Motor neuron (in vitro differentiated cells): ENCODE measurements at places on chromosomes 16 and 17.
A peak's percentile ranks its signal among the peaks of the same experiment; 100 is the strongest.

DNA sequence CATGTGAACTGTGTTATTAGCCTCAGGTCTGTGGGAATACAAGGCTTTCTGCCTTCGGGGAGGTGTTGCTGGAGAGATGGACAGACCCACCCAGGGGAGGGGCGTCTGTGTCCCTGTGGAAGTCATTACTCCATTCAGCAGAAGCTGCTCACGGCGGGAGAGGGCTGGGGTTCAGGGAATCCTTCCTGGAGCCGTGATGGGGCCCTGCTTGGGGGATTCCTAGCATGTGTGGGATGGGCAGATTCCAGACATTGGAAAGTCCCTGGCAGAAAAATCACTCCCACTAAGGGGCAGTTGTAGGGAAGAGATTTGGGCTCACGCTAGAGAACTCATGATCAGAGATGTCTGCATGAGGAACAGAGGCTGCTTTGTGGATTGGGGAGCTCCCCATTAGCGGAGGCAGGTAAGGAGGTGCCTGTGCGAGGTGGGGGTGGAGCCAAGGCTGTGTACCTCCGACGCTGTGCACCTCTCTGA lies 56.3 kb upstream of the IL34 start:
- peak; percentile 92 for ATAC-seq

DNA sequence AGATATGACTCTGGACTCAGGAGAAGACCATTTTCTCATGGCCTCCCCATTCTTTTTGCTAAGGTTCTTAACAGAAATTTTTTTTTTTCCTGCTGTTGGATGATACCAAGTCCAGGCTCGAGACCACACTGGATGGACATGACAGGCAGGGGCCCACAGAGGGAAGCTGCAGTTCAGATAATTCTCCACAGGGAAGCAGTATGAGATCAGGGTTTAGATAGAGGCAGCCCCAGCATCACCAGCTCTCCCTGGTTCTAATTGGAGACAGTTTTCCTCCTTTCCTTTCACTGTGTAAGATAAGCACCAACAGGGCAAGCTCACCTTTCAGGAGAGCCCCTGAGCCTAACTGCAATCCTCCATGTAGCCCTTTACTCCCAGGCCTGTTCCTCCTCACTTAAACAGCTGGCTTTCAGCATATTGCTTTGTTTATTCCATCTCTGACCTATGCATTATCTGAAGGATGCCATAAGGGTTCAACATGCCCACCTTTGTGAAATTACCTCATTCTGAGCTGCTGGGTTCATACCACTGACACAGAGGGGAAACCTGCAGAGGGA lies 108.1 kb downstream of the SNX11 start:
- ATAC-seq, result peak; percentile 95

GRCh38 chr16:78972986-78973385 lies 627.6 kb downstream of the MAF start:
- ATAC-seq, result no peak

DNA sequence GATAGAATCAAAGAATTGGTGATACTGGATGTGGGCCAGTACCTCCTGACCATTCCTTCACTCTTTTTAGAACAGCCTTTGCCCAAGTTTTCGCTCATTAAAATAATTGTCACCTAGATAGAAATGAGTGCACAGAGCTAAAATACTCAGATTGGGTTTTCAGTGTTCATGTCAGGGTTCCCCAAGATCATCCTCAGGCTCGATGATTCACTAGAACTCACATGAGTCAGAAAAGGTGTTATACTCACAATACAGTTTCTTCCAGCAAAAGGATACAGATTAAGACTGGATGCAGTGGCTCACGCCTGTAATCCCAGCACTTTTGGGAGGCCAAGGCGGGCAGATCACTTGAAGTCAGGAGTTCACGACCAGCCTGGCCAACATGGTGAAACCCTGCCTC lies 19.9 kb downstream of the ERCC4 start:
- no peak for ATAC-seq

GRCh38 chr17:10777890-10778289 lies 26.0 kb downstream of the TMEM238L start:
- no peak for ATAC-seq

GRCh38 chr16:87585442-87586200 lies 16.7 kb upstream of the JPH3 start:
- ATAC-seq, result no peak

DNA sequence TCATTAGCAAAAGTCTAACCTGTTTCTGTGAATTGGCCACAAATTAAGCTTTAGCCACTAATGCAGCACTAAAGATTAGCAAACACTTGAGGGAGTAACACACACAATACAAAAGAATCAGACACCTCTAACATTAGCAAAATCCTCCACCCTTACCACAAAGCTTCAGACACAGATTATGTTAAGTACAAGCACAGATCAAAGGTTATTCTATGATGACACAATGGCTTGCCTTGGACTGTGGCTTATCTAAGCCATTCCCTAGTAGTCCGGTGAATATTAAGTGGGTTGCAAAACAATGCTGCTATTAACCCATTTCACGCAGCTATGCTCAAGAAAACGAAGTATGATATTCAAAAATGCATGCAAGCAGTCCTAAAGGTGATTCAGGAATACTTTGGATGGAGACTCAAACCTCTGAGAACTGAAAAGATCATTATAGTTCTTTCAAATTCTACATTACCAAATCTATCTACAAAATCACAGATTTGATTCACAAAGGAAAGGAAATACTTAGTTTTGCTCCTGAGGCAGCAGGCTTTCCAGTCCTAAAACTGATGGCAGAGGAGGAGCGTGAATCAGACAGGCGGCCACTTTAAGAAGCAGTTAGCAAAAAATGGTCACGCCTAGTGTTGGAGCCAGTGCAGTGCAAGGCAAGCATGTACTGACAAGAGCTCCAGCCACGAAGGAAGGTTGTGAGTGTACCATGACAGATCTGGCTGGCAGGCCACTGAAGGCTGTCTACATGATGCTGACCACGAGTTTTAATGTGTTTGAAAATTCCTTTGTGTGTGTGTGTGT lies 67.2 kb downstream of the PARN start:
- ATAC-seq, result peak; percentile 86

GRCh38 chr16:14344292-14344691 lies 273.2 kb downstream of the MRTFB start:
- peak; percentile 79 for ATAC-seq

GRCh38 chr16:79380995-79381602 lies 219.4 kb downstream of the MAF start:
- ATAC-seq, result no peak

- no peak for ATAC-seq
Measured at GRCh38 chr17:63001689-63002394, 35.8 kb downstream of the TANC2 start.

DNA sequence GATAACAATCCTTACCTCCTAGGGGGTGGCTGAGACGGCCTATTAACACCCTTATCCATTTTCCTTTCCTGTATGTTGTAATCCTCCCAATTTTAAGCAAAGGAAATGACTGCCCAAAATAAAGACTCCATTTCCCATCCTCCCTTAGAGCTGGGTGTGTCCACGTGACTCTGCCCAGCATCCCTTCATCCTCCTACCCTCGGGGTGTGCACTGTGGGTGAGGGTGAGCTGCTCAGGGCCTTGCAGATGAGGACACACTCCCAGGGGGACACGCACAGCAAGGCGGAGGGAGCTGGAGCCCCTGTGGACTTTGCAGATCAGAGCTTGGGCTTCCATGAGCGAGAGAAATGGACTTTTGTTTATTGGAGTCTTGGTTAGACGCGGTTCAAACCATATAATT lies 186.8 kb downstream of the IRF8 start:
- no peak for ATAC-seq

DNA sequence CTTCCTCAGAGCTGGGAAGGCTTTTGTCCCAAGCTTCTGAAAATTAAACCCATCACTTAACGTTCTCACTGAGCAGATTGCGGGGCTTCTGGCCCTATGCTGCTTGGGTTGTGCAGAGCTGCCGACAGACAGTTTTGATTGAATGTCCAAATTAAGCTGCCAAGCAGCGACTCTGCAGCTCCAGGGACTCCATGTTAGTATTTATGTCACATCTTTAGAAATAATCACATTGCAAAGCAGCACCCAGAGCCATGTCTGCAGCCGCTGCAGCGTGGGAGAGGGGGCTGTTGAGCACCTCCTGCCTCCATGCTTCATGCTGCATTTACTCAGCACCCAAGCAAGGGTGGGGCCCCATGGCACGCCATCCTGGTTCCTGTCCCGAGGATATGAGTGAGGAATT lies 178.2 kb upstream of the CACNG3 start:
- ATAC-seq, result peak; percentile 73
